Thymus (tissue), 14 donors: ENCODE measurements at places on chromosomes 7 and 10. TPM values are rescaled to one million over a fixed set of nuclear protein-coding genes. Genes with fewer than 3 reads are reported as not detected.

Gene GFRA1
- polyA plus RNA-seq: 1.6 TPM

DNA sequence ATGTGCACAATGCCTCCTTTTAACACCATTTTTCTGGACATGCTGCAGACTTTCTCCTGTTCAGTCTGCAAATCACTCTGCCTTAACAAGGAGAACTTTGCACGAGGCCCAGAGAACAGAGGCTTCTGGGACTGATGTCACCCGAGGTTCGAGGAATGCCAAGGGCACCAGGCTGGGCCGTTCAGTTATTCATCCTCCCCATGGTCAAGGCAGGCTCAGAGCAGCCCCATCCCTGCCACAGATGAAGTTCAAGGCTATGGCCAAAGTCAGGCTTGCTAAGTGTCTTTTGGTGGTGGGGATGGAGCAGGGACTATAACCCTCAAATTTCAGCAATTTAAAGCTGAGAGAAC lies 9.4 kb upstream of the DUSP5 start:
- H3K27me3 ChIP-seq: no peaks in the 10 kb centered on the region
- H3K36me3 ChIP-seq: no peaks in the 10 kb centered on the region
- DNase-seq: no peak
- H3K4me1 ChIP-seq: peaks cover 8% of the 10 kb centered on the region
- no peak overlapping the region for H3K27ac ChIP-seq

GRCh38 chr10:133168617-133169031 lies 8.6 kb downstream of the KNDC1 start:
- no peak for DNase-seq
- no peaks in the 10 kb centered on the region for H3K27me3 ChIP-seq
- no peaks in the 10 kb centered on the region for H3K36me3 ChIP-seq
- H3K4me3 ChIP-seq: no peak overlapping the region
- no peak overlapping the region for H3K27ac ChIP-seq

- no peaks in the 10 kb centered on the region for H3K27me3 ChIP-seq
- no peak overlapping the region for H3K27ac ChIP-seq
- DNase-seq: no peak
- peaks cover 10% of the 10 kb centered on the region for H3K36me3 ChIP-seq
- H3K4me3 ChIP-seq: no peak overlapping the region
- no peaks in the 10 kb centered on the region for H3K4me1 ChIP-seq
Observed at GRCh38 chr10:89215511-89215910, 8.4 kb upstream of the CH25H start.

- H3K27me3 ChIP-seq: no peaks in the 10 kb centered on the region
- no peak overlapping the region for H3K4me3 ChIP-seq
- H3K27ac ChIP-seq: no peak overlapping the region
- no peaks in the 10 kb centered on the region for H3K36me3 ChIP-seq
- DNase-seq: no peak
Observed at GRCh38 chr10:83372646-83373045, 766.7 kb upstream of the GHITM start.

Gene AKR1C4
- polyA plus RNA-seq: 0.02 TPM

- no peaks in the 10 kb centered on the region for H3K36me3 ChIP-seq
- H3K4me3 ChIP-seq: no peak overlapping the region
- H3K4me1 ChIP-seq: no peaks in the 10 kb centered on the region
Observed at GRCh38 chr7:50837965-50838364, 55.3 kb upstream of the GRB10 start.

- H3K4me3 ChIP-seq: no peak overlapping the region
- H3K4me1 ChIP-seq: no peaks in the 10 kb centered on the region
- no peaks in the 10 kb centered on the region for H3K27me3 ChIP-seq
- no peaks in the 10 kb centered on the region for H3K36me3 ChIP-seq
Observed at GRCh38 chr7:130935564-130936157, 201.7 kb upstream of the KLF14 start.

Gene PPP1R9A
- polyA plus RNA-seq: 1.4 TPM

DNA sequence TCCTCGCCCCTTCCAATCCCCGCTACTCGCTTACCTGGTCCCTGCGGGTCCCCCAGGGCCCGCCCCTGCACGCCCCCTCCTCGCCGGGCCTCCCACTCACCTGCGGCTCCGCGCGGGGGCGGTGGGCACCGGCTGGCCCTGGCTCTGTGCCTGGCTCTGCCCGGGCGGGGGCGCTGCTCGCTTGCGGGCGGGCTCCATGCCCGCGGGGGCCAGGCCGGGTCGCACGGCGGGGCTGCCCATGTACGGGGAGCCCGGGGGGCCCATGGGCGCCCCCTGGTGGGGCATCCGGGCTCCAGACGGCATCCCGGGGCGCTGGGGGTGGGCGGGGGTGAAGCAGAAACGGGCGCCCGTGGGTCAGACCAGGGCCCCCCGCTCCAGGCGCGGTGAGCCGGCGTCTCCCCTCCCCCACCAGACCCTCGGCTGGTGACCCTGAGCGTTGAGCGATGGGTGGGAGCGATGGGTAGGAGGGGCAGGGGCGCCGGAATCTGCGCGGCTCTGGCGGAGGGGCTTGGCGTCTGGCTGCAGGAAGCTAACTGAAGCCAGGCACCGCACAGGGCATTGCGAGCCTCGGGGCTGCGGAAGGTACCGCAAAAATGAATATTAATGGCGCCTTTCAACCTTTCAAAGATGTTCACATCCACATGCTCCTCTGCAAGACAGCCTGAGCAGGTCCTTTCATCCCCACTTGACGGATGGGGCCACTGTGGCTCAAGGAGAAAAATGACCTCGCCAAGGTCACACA lies 3.0 kb downstream of the SMARCD3 start:
- no peak overlapping the region for H3K27ac ChIP-seq
- H3K27me3 ChIP-seq: peaks cover 66% of the 10 kb centered on the region
- H3K4me3 ChIP-seq: no peak overlapping the region

DNA sequence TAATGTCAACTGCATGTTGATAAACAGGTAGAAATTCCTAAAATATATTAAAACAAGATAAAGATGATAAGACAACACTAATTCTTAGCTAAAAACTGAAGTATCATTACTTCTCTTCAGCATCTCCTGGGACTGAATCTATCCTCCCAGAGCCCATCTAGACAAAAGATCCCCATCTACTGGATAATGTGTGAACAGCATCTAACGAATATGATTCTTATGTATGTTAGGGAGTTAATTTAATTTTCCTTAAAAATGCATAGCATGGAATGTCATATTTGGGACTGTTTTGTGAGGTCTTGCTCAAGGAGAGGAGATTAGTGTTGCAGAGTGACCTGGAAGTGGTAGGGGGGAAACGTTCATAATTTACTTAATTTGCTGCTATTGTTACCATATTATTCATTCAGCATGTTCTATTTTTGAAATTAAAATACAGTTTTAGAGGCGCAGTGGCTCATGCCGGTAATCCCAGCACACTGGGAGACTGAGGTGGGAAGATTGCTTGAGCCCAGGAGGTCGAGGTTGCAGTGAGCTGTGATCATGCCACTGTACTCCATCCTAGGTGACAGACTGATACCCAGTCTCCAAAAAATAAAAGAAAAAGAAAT lies 305.1 kb upstream of the CSTF2T start:
- H3K27me3 ChIP-seq: no peaks in the 10 kb centered on the region
- DNase-seq: no peak
- H3K4me3 ChIP-seq: no peak overlapping the region
- H3K4me1 ChIP-seq: no peaks in the 10 kb centered on the region
- no peak overlapping the region for H3K27ac ChIP-seq

- no peak overlapping the region for H3K4me3 ChIP-seq
- no peaks in the 10 kb centered on the region for H3K4me1 ChIP-seq
- peak overlapping the region; percentile 37 for H3K27ac ChIP-seq
- H3K36me3 ChIP-seq: no peaks in the 10 kb centered on the region
Observed at GRCh38 chr10:24465891-24466818, 257.2 kb downstream of the KIAA1217 start.

DNA sequence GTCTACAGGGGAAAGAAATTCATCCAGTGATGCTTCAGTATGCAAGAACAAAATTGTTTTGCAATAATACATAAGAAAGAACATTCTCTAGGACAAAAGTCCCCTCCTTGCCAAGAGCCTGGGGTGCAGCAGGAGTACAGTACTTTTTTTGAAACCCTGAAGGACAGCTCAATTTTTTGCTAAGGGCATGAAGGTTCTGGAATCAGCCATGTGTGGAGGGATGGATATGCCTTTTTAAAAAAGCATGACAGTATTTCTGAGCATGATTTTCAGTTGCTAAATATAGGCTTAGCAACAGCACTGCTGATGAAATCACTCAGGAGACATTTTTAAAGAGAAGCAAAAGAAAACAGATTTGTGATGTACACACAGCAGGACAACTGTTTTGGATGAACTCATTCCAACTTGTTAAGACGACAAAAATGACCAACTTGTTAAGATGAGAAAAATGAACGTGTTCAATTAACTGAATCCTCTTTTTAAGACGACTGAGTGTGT lies 39.3 kb downstream of the HBP1 start:
- H3K4me3 ChIP-seq: no peak overlapping the region
- peaks cover 34% of the 10 kb centered on the region for H3K36me3 ChIP-seq
- H3K4me1 ChIP-seq: no peaks in the 10 kb centered on the region
- H3K27me3 ChIP-seq: no peaks in the 10 kb centered on the region
- DNase-seq: no peak
- no peak overlapping the region for H3K27ac ChIP-seq

- no peak overlapping the region for H3K4me3 ChIP-seq
- peaks cover 19% of the 10 kb centered on the region for H3K36me3 ChIP-seq
- H3K4me1 ChIP-seq: peaks cover under 1% of the 10 kb centered on the region
- DNase-seq: no peak
- H3K27me3 ChIP-seq: no peaks in the 10 kb centered on the region
- H3K27ac ChIP-seq: no peak overlapping the region
Observed at GRCh38 chr7:131502810-131503508, 53.5 kb downstream of the PODXL start.

- H3K4me3 ChIP-seq: no peak overlapping the region
- no peak for DNase-seq
- H3K27ac ChIP-seq: no peak overlapping the region
- H3K27me3 ChIP-seq: no peaks in the 10 kb centered on the region
- no peaks in the 10 kb centered on the region for H3K36me3 ChIP-seq
Observed at GRCh38 chr10:66941491-66941890, 15.7 kb downstream of the LRRTM3 start.

DNA sequence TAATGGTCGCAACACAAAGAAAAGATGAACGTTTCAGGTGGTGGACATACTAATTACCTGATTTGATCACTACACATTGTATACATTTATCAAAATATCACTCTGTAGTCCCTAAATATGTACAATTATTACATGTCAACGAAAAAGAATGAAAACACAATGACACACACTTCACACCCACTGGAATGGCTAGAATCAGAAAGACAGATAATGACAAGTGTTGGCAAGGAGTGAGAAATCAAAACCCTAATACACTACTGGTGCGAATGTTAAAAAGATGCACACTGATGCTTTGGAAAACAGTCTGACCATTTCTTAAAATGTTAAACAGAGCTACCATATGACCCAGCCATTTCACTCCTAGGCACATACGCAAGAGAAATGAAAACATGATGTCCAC lies 2.3 kb downstream of the COA1 start:
- H3K4me3 ChIP-seq: no peak overlapping the region
- no peaks in the 10 kb centered on the region for H3K36me3 ChIP-seq
- DNase-seq: no peak
- H3K4me1 ChIP-seq: peaks cover 4% of the 10 kb centered on the region
- no peak overlapping the region for H3K27ac ChIP-seq

DNA sequence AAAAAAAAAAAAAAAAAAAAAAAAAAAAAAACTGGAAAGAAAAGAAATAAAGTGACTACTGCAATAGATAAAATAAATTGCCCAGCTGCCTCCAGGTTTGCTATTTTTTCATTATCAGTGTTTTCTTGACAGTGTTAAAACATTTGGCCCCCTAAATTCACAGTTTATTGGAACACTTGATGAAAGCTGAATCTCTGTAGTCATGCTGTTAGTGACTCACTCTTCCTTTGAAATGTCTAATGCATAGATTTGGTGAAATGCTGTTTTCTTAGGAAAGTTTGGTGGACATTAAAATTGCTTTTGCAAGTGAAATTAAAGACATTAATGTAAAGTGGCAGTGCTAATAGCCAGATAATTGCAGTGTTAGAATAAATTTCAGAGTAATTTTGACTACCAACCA lies 785.2 kb downstream of the NRG3 start:
- H3K4me1 ChIP-seq: no peaks in the 10 kb centered on the region
- H3K4me3 ChIP-seq: no peak overlapping the region
- no peaks in the 10 kb centered on the region for H3K27me3 ChIP-seq

Gene MUC12
- 1.4 TPM for polyA plus RNA-seq

GRCh38 chr7:93092757-93093370 lies 24.9 kb downstream of the SAMD9 start:
- H3K36me3 ChIP-seq: no peaks in the 10 kb centered on the region
- no peak overlapping the region for H3K27ac ChIP-seq
- no peak for DNase-seq
- no peaks in the 10 kb centered on the region for H3K27me3 ChIP-seq
- H3K4me1 ChIP-seq: no peaks in the 10 kb centered on the region

Gene TMEM270
- polyA plus RNA-seq: 0.46 TPM

DNA sequence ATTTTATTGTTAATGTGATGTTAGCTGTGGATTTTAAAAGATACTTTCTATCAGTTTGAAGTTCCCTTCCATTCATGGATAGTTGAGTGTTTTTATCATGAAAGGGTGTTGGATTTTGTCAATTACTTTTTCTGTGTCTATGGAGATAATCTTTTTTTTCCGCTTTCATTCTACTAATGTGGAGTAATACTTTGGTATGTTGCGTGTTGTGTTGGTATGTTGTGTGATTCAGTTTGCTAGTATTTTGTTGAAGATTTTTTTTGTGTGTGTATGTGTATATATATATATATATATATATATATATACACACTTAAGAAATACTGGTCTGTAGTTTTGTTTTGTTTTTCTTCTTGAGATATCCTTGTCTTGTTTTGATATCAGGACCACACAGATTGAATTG lies 100.3 kb downstream of the CCSER2 start:
- DNase-seq: no peak
- H3K27ac ChIP-seq: no peak overlapping the region
- H3K4me1 ChIP-seq: peaks cover 3% of the 10 kb centered on the region
- peaks cover 4% of the 10 kb centered on the region for H3K36me3 ChIP-seq
- H3K27me3 ChIP-seq: no peaks in the 10 kb centered on the region
